ENCODE measurements at places on chromosomes 1 and 21.

DNA sequence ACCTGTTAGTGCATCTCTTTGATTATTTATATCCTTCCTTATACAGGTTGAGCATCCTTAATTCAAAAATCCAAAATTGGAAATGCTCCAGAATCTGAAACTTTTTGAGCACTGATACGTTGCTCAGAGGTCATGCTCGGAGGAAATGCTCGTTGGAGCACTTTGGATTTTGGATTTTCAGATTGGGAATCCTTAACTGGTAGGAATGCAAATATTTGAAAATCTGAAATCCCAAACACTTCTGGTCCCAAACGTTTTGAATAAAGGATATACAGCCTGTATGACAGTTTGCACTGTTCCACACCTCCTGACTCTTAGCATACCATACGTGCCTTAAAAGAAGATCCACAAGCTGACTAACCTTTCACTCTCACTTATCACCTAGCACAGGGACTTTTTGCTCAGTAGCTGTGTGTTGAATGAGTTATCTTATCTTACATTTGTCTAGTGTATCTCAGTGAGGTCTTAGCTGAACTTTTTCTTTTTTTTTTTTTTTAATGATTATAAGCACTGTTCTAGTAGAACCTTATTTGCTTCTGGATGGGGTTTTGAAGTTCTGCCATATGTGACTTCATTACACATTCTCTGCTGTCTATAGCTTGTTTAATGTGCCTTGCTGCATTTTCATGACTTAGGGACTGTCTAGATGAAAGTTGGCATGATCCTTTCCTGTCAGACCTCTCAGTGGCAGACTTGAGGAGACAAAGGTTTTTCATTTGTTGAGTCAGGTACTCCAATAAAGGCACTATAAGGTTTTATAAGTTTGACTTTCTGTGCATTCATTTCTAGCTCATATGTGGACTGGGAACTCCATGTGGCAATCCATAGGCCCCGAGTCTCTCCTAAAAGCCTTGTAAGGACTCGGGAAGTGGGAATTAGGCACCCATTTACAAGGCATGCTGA, 21.6 kb downstream of the PTGFRN start:
- DNase-seq = no peak

GRCh38 chr1:174534789-174535188, 87.0 kb downstream of the GPR52 start:
- no peak for DNase-seq

GRCh38 chr21:44784810-44785209, 16.8 kb downstream of the UBE2G2 start:
- DNase-seq = no peak

GRCh38 chr21:43188592-43189210, 19.9 kb downstream of the CRYAA start:
- no peak for DNase-seq

DNA sequence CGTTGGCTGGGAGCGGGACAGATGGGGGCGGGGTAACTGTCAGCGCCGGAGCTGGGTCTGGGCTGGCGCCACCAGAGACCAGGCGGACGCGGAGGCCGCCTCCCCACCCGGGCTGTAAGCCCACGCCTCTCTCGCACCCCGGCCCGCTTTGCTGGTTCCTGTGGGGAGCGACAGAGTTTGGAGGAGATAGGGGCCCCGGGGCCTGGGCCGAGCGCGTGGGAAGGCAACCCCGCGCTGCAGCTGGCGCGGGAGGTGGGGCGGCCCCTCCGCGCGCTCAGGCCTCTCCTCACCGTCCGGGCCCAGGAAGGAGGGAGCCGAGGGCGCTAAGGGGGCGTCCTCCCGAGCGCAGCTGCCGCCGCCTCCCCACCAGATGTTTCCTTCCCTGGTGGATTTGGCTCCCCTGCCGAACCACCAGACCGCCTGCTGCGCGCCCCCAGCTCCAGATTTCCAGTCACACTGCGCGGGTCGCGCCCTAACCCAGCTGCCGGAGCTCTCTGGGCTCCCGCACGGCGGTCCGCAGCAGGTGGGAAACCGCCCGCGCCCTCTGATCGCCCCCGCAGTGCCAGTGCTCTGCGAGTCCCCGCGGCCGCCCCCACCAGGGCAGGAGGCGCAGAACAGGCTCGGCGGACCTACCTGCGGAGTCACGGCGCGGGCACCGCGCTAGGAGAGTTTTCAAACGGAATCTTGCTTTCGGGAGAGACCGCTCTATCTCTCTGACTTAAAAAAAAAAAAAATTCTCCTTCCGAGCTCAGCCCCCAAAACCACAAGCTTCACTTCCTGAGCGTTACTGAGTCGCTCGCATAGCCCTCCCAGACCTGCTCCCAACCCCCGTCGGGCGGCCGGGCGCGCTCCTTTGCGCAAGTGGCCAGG, 1.1 kb downstream of the GFI1 start:
- DNase-seq = no peak

GRCh38 chr21:28771790-28772501, 220.7 kb downstream of the LTN1 start:
- DNase-seq = no peak

GRCh38 chr1:95127380-95127779, 10.2 kb downstream of the TLCD4 start:
- DNase-seq = no peak

DNA sequence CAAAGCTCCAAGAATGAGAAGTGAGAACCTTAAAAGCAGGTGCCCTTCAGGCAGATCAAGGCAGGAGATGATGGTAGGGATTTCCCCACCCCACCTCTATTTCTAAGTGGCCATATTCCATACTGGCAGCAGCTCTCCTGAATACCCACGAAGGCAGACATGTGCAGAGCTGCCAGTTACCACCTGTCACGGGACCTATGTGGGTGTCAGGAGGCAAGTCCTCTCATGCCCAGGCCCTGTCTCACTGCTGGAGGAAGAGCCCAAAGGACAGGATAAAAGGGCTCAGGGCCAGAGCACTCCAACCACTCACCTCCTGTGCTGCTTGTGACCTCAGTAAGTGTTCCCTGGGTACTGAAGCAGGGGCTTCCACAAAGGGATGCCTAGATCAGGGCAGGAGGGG, 721 bp upstream of the LCE1B start:
- no peak for DNase-seq

DNA sequence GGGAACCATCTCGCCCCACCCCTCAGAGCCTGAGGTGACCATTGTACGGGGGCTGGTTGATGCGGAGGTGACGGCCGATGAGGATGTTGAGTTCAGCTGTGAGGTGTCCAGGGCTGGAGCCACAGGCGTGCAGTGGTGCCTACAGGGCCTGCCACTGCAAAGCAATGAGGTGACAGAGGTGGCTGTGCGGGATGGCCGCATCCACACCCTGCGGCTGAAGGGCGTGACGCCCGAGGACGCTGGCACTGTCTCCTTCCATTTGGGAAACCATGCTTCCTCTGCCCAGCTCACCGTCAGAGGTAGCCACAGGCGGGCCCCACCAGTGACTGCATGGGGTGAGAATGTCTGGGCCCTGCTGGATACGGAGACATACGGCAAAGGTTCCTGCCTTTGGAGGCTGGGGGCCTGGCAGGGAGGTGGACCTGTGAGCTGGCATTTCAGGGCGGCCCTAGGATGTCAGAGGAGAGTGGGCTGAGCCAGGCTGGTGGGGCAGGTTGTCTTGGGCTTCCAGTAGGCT, 98.5 kb downstream of the TRIM11 start:
- DNase-seq = no peak

GRCh38 chr1:109497449-109498160, 3.7 kb downstream of the CYB561D1 start:
- DNase-seq = no peak

- DNase-seq = no peak
These were observed 979 bp downstream of the PIGM start for GRCh38 chr1:160030657-160031364.

DNA sequence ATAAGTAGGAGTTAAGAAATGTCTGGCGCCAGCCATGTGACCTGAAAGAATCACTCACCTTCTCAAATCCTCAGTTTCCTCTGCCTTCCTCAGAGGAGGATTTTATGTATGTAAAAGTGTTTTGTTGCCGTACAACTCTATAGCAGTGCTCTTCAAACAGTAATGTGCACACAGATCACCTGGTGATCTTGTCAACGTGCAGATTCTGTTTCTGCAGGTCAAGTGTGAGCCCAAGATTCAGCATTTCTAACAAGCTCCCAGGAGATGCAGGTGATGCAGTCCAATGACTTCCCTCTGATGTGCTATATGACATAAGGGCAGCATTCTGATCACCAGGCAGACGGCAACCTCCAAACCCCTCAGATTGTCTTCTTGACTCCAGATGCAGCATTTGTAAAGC, 83.7 kb downstream of the CDC7 start:
- DNase-seq = no peak

- DNase-seq = no peak
These were observed at the start of gene PRKACB for GRCh38 chr1:84143796-84144565. Gene PRKACB (plus strand): TSS chr1:84144271. CDS start chr1:84144362, 91 bp downstream.

GRCh38 chr1:116287341-116288200, 85.5 kb upstream of the ATP1A1 start:
- no peak for DNase-seq

DNA sequence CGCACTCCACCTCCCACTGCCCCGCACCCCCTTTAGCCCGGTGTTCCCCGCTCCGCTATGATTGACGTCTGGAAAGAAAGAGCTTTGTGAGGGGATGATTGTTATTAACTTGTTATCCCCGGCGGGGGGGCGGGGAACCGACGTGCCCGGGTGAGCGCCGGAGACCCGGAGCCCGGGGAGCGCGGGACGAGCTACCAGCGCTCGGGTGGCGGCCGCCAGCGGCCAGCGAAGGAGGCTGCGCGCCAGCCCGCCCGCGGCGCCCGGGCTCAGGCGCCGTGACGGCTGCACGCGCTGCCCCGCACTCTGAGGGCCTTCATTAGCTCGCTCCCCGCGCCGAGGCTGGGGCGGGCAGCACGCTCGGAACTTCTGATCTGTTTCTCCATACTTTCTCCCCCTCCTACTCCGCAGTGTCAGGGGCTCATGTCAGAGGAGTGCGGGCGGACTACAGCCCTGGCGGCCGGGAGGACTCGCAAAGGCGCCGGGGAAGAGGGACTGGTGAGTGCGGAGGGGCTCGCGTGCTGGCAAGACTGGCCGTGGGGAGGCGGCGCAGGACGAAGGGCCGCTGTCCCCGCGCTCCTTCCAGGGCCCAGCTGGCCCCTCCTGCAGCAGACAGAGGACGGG, 2.1 kb downstream of the LHX8 start:
- DNase-seq = no peak

DNA sequence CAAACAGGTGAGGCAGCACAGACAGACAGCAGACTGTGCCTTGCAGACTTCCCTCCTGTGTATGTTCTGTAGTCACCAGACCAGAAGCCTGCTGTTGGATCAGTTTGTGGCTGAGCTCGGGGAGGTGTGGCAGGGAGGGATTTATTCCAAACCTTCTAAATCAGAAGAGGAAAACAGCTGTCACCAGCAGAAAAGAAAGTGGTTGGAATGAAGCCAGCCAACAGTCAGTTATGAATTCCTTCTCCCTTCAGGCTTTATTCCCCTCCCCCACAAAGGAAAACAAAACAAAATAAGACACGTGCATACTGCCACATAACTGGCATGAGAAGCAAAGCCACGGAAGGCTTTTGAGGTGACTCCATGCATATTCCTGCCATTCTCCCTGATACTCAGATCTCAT, 19.0 kb upstream of the PIGV start:
- no peak for DNase-seq

DNA sequence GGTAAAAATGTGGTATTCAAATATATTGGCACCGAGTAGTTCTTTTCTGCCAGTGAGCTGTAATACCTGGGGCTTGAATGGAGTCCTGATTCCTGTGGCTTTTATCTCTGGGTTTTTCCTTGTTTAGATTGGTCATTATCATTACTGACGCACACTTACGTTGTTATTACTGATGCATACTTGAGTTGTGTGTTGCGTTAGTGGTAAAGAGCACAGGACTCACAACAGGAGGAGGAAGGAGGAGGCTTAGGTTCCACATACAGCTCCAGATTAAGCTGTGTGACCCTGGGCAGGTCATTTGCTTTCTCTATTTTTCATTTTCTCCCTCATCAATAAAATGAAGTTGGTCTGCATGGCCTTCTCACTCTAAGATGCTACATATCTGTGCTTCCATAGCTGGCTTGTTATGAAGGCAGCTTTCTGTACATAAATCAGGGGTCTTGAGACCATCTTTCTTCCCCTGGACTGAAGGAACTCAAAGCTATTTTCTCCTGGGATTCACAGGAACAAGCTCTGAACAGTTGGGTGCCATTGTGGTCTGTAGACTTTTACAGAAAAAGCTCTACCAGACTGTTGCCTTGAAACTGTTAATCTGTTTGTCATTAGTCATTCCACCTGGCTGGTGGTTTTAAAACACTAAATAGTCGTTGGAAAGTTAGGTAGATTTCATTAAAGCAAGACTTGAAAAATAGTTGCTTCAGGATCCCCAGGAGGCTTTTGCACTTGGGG, 5.6 kb downstream of the ARID1A start:
- no peak for DNase-seq

GRCh38 chr1:29520571-29521437, 284.5 kb downstream of the PTPRU start:
- DNase-seq = no peak

GRCh38 chr1:44315521-44315920, 39.5 kb downstream of the ERI3 start:
- no peak for DNase-seq

DNA sequence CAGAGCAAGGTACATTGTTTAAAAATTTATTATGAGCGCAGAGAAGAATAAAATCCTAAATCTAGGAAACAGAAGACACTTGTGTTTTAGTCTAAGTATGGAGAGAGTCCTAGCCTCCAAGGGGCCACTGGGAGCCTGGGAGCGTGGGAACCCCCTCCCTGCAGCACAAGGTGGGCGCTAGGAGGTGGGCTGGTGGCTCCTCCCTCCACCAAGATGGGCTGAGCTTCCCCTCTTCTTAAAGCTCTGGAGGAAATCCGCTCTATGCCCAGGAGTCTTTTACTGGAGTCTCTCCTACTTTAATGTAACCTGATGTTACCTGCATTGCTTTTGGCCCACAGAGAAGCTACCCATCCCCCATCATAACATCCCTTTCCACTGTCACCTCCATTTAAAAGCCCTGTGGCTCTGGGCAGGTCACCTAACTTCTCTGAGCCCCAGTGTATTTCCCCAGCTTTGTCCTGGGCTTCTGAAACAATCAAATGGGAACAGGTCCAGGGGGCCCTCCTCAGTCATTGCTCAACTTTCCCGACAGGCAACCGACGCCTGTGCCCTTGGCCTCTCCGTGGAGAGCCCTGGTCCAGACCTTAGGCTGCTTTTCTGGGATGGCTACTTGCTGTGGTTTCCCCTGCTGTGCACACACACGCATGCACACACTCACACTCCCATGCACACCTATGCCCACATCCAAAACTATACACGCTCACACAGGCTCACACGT, 181.5 kb downstream of the NPHP4 start:
- no peak for DNase-seq

DNA sequence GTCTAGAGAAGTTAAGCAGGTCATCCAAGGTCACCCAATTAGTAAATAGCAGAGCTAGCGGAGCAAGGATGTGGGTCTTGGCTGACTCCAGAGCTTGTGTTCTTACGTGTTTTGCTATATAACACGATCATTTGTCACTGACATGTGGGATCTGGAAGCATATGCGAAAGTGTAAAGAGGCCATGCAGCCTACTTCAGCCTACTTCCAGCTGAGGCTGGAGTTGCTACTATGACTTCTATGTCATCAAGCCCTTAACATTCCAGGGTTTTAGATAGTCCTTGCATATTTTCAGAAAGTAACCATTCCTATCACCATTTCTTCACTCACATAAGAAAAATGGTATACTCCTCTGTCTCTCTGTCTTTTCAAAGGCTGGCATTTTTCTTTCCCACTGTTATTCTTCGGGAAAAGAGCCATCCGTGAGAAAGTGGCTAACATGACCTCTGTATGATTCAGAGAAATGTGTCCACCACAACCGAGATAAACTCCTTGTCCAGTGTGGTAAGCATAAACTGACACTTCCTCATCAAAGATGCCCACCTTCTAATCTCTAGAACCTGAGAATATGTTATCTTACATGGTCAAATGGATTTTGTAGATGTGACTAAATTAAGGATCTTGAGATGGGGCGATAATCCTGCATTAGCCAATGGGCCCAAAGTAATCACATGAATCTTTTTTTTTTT, 24.0 kb upstream of the ABL2 start:
- DNase-seq = no peak

Data from cortex of kidney (tissue), 1 donor.